Aorta (tissue), 5 donors: ENCODE measurements at places on chromosomes 12 and 14.

DNA sequence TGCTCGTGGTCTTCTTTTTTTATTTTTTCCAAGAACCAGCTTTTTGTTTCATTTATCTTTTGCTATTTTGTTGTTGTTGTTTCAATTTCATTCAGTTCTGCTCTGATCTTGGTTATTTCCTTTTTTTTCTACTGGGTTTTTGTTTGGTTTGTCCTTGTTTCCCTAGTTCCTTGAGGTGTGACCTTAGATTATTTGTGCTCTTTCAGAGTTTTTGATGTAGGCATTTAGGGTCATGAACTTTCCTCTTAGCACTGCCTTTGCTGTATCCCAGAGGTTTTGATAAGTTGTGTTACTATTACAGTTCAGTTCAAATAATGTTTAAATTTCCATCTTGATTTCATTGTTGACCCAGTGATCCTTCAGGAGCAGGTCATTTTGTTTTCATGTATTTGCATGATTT, 3.3 kb upstream of the SERPINA11 start:
- DNase-seq = no peak

- no peak for DNase-seq
Observed at GRCh38 chr12:7605900-7606465, 59.7 kb downstream of the APOBEC1 start.

- DNase-seq = peak; percentile 56
Observed at GRCh38 chr14:61281186-61281947, at the start of gene TMEM30B. Gene TMEM30B (minus strand): TSS chr14:61281338. CDS start chr14:61281147, 191 bp downstream.

GRCh38 chr12:106581543-106582248, 1.1 kb upstream of the RFX4 start:
- DNase-seq = peak; percentile 76

DNA sequence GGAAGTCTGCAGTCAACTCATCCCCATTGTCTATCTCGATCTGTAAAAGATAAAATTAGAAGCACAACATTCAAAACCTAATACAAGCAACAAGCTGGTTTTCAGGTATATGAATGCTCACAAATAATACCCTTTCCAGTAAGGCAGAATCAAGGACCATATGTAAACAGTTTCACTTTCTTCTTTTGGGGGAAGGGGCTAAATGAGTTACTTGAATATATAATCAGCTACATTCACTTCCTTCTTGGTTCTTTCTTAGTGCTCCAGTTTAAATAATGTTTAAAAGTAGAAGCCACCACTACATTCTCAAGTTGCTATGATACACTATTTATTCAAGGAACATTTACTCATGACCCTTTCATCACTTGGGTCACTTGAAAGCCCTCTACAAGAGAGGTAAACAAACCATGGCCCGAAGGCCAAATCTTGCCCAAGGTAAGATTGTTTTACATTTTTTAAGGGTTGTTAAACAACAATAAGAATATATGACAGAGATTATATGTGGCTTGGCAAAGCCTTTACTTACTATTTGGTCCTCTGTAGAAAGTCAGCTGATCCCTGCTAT, 10.3 kb downstream of the TWF1 start:
- no peak for DNase-seq

- no peak for DNase-seq
Observed at GRCh38 chr14:100629696-100630095, 42.5 kb upstream of the BEGAIN start.
